ENCODE measurements at places on chromosomes 13 and 19.

DNA sequence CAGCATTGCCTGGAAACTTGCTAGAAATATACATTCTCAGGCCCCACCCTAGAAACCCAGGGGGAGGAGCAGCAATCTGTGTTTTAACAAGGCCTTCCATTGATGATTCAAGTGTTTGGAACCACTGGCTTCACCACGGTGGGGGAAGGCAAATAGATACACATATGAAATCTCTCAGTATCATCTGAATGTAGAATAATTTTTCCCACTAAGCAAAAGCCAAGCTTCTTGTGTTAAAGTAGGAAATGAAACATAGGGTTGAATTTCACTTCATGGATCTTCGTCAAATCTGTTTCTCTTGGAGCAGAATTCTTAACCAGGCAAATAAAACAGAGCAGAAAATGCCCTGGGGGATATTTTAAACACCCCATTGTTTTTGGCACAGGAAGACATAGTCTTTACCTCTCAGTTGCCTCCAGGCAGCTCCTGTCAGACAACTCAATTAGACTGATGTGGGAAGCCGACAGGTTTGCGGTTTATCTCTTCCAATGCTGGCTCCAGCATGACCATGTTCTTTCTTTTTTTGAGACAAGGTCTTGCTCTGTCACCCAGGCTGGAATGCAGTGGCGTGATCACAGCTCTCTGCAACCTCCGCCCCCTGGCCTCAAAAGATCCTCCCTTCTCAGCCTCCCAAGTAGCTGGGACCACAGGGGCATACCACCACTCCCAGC lies 213.0 kb downstream of the FOXO1 start:
- peak; percentile 74 for DNase-seq

- no peak for DNase-seq
Observed at GRCh38 chr13:40484101-40484800, 182.2 kb downstream of the FOXO1 start.

DNA sequence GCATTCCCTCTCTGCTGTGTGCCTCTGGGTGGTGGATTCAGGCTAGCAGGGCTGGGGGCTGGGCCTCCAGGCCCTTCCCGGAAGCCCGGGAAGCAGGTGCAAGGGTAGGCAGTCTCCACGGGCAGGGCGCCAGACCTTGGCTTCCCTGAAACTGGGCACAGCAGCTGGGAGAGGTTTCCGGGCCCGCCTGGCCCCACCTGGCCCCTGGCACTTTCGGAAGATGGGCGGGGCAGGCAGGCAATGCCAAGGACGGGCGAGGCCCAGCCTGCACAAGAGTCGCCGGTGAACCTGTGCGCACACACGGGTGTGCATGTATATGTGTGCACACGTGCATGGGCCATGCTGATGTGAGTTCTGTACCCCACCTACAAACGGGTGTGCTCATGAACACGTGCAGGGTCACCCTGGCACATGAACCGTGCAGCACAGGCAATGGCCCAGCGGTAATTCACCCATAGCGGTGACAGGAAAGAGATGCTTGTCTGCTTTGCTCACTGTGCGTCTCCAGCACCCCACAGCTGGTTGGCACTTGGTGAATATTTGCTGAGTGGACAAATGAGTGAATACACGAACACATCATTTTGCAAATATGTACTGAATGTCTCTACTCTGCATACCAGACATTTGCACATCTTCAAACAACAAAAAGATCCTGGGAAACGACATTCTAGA lies 15.3 kb downstream of the GADD45B start:
- peak; percentile 92 for DNase-seq

DNA sequence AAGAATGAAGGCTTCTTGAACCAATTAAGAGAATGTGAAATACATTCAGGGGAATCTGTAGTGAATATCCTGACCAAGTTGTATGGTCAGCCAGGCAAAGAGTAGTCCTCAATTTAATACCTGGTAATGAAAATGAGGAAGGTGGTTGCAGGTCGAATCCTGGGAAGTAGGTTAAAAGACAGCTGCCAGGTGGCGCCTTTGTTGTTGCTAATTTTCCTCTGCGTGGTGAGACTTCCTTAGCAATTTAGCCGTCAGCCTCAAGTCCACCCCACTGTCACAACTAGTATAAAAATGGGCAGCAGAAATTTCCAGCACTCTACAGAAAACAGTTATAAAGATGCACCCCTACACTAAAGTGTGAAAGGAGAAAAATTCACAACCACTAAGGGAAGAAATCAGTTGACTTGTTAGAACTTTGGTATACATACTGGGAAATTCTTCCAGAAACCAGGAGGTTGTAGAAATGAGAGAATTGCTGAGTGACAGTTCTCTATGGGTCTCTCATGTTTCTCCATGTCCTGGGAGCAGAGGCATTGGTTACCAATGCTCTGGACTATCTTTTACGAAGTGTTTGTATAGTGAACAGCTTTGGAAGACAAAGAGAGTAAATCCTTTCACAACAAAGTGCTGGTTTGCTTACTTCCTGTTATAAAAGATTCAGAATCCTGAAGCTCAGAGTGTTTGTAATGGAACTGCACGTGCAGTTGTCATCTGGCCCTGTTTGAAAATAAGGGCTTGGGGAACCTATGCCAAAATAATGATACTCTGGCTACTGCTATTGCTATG lies 235.9 kb downstream of the NHLRC3 start:
- DNase-seq: peak; percentile 14
